ENCODE measurements at places on chromosomes 2 and 18. TPM values are rescaled to one million over a fixed set of nuclear protein-coding genes. Genes with fewer than 3 reads are reported as not detected.

The RETREG2 gene
- total RNA-seq, result 76.1 TPM

The AQP12B gene
- total RNA-seq, result not detected

The ZNF638 gene
- 83.4 TPM for total RNA-seq

GRCh38 chr2:160142472-160142871 lies 57.6 kb downstream of the ITGB6 start:
- no peak for DNase-seq

GRCh38 chr18:616380-616995 lies 19.7 kb downstream of the CLUL1 start:
- DNase-seq, result no peak

DNA sequence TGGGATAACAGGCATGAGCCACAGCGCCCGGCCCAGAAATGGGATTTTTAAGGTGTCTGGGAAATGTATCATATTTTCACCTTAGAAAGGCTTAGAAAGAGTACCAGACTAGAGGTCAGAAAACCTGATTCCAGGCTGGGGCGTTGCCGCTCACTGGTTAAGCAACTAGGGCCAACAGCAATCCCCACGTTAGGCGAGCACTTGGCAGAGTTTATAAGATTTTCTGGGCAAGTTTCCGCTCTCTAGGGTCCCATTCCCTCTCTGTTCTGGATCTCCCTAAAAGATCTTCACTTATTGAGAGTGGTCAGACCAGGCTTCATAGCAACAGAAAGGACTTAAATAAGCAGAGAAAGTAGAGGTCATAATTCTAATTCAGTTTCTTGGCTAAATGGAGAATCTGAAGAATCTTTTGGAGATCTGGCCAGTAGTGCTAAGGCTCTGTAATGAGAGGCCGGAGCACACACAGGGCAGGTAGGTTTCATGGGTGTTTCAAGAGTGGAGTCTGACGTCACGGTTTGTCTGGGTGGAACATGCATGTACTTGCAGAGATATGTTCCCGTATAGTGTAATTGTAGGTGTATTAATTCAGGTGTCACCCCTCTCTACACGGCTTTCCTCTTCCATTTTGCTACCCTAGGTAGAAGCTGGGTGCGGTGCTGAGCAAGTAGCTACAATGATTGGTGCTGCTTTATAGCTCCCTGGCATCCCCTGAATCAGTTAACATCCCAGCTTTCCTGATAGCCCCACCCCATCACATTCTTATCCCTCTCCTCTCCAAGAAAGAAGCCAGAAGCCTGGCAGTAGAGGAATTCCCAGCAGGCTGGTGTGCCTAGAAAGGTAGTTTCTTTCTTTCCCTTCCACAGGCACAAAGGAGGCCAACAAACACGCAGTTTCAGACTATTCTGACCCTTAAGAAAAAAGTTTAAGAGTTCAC lies 4.4 kb upstream of the SMAD7 start:
- DNase-seq, result no peak

GRCh38 chr2:101473911-101474701 lies 806 bp downstream of the RFX8 start:
- no peak for DNase-seq

DNA sequence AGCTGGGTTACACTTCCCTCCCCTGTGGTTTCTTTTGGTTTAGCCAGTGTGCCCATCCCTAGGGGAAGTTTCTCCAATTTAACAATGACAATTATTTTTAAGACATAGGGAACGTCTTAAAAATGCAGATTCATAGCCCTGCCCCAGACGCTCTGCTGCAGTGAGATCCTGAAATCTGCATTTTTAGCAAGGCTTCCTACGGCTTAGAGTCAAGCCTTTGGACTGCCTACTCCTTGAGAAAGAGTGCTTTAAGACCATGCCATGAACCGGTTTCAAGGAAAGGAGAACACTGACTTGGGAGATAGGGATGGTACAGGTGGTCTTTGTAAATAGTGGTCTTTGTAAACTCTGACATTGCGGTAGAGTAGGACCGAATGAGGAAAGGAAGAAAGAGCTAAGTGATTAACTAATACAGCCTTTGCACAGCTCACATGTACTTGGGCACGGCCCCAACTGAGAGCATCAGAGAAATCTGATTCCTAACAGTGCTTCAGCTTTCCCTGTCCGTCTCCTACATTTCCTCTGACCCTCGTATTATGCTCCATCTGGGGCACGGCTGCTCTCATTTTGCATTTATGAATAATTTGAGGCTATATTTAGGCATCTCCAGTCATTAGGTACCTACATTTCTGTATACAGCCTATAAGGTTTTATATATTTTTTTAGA lies 217.6 kb upstream of the TANK start:
- DNase-seq, result no peak

All from CD8-positive, alpha-beta memory T cell (primary cell).